ENCODE measurements at places on chromosomes 11 and 22.
A peak's percentile ranks its signal among the peaks of the same experiment; 100 is the strongest.

- no peak for DNase-seq
These were observed 29.9 kb upstream of the SLC5A1 start for GRCh38 chr22:32013200-32013599.

DNA sequence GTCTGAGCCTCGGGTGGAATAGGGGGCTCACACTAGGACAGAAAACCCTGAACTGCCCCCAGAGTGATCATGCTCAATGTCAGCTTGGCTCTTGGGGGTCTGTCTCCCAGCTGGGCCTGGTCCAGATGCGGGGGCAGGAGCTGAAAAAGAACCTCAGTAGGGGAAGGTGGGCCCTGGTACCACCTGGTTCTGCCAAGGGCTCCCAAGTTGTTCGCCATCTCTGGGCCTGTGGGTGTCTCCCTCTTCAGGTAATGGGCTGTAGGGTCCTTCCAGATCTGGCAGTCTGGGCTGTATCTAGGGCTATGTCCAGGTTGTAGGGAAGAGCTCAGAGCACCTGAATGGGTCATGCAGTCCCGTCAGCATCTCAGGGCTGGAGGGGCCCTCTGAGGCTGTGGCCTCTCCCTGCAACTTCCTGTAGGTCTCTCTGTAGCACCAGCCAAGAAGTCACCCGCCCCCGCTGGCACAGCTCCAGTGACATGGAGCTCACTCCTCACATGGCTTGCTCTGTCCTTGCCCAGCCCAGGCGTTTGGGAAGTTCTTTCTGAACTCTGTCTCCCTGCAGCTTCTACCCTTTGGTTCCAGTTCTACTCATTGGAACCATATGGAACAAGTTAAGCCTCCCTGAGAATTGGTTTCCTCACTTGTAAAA, 33.0 kb upstream of the SOX10 start:
- no peak for DNase-seq

DNA sequence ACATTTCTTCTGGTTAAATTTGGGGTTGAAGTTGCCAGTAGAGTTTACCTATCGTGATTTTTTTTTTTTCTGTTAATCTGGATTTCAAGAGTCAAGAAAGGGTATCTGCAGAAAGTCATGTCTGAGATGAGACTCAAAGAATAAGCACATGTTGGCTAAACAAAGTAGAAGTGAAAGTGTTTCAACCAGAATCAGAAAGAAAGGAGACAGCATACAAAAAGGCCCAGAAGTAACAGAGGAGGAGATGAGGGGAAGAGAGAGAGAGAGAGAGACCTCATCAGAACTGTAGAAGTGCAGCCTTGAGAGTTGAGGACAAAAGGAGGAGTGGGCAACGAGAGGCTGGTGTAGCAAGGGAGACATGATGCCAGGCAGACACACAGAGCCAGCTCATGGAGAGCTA, 54.9 kb downstream of the SVIP start:
- no peak for DNase-seq

DNA sequence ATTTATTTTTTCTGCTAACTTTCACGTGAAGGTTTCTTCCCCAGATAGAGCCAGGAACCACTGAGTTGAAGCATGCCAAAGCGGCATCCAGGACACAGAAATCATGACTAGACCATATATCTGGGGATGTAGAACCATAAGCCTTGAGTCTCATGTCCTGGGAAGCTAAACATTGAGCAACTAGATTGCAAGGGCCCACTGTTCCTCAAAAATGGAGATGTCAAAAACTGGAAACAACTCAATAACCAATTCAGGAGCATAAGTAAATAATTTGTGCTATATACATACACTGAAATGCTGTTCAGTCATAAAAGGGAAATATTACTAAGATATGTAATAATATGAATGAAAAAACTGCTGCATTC, 29.0 kb upstream of the CARD16 start:
- DNase-seq, result no peak

DNA sequence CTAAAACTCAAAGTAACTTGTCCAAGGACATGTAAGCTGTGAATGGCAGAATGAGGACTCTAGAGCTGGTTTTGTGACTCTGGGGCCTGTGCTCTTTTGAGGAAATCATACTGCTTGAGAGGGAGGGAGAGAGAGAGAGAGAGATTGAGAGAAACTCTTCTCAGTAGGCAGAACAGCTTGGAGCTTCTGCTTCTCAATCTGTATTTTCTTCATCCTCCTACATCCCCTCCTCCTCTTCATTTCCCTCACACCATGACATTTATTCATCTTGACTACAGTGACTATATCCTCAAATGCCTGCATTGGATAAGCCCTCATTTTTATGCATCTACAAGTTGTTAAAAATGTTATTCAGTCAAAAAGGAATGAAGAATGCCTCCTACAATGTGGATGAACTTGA, 23.7 kb upstream of the OR10D3 start:
- no peak for DNase-seq

DNA sequence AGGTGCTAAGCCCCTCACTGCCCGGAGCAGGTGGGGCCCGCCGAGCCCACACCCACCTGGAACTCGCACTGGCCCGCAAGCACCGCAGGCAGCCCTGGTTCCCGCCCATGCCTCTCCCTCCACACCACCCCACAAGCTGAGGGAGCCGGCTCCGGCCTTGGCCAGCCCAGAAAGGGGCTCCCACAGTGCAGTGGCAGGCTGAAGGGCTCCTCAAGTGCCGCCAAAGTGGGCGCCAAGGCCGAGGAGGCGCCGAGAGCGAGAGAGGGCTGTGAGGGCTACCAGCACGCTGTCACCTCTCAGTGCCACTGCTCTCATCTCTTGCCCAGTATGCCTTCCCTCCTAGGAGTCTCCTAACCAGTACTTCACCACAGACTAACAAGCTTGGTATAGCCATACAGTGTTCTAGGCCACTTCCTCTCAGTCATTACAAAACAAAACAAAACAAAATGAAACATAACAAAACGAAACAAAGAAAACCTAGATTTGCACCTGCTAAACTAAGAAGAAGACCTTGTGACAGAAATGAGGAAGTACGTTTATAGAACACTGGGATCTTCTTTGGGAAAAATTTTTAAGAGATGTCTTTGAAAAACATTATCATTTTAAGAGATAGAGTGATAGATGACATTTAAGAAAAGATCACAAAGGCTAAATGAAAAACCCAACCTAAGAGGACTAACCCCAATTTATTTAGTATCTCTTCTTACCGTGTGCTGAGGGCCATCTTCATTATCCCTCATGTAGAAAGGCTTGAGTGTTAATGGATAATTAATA, 47.7 kb upstream of the GAB2 start:
- DNase-seq, result no peak

GRCh38 chr11:104650234-104650633, 248.0 kb downstream of the CASP12 start:
- no peak for DNase-seq

GRCh38 chr11:58578136-58578634, 678 bp upstream of the ZFP91 start:
- peak; percentile 79 for DNase-seq

DNA sequence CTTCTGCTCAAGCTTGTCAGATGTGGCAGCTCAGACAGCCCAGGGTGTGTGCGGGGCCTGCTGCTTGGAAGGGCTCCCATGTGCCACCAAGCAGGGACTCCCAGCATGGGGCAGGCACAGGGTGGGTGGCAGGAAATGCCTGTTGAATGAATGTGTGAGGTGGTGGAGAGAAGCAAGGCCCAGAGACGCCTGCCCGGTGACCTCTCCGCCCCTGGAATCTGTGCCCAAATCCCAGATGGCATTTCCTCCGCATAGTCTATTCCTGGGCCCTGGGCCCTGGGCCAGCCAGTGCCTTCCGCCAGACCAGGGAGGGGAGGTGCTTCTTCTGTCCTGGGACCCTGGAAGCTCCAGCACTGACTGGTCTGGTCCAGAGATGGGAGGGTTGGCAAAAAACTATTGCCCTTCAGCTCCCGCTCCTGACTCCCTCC, 3.7 kb downstream of the CST6 start:
- DNase-seq, result no peak

DNA sequence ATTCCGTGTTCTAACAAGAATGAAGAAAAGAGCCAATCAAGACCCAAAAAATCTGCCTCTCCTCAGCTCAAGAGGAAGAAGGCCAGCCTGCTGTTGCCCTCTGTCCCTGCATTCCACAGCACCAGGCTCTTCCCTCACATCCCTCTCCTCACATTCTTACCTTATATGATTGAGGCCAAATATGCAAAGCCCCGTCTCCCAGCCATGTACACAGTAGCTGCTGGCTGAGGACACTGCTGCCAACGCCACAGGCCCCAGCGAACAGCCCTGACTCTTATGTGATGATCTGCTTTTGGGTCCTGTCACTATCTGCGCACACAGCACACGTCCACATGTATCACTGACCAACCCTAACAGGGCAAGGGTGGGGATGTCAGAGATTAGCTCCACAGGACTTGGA, 60.2 kb downstream of the MICAL3 start:
- no peak for DNase-seq

DNA sequence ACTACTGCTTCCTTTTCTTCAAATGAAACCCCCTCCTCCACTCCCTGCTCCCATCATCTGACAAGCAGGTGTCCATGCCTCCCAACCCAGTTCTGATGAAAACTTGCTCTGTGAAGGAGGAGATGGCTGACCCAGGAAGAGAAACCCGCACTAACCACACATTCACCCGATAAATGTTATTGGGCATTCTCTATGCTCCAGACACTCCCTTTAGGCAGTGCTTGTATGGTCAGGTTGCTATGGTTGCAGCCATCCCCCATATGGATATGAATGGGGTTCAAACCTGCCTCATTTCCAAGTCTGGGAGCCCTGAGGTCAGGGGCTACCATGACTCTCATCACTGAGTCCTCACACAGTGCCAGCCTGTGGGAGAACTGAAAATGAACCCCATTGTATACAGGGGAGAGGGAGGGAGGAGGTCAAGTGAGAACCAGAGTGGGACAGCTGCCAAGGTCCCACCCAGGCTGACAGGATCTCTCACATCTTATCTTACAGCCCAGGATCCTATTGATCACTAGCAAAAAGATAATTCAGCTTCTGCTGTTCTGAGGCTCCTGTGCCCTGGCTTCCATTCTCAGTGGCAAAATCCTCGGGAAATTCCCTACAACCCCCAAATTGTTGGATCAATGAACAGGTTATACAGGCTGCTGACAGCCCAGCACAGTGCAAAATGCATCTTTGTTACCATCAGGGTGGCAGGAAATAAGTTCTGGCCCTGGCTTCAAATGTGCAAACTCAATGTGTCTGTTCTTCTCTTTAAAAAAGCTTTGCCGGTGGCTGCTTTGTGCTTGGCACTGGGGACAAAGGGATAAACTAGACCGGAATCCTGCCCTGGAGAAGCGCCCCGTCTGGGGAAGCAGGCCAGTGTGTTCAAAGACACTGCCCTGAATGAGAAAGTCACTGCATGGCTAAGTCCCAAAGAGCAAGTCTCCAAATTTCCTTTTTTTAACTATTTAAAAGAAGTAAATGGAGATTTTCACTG, 22.7 kb upstream of the ACER3 start:
- no peak for DNase-seq

GRCh38 chr11:71444811-71445210, 3.4 kb downstream of the DHCR7 start:
- DNase-seq, result no peak

Measured in stimulated activated CD8-positive, alpha-beta memory T cell treated with anti-CD3 and anti-CD28 coated beads, Interleukin-7, amount 100 ng/mL, for 1 hour (primary cell).